ENCODE measurements at places on chromosomes 12 and 14. TPM values are rescaled to one million over a fixed set of nuclear protein-coding genes. Genes with fewer than 3 reads are reported as not detected.

Gene HOXC6
- total RNA-seq = 0.41 TPM

Gene OR11H12
- total RNA-seq = not detected

Gene RFC5
- total RNA-seq = 5.4 TPM

Gene CISTR
- total RNA-seq = not detected

All from pancreas (tissue), 10 donors.